Glutamatergic neuron (in vitro differentiated cells): ENCODE measurements at places on chromosomes 16 and 17.

DNA sequence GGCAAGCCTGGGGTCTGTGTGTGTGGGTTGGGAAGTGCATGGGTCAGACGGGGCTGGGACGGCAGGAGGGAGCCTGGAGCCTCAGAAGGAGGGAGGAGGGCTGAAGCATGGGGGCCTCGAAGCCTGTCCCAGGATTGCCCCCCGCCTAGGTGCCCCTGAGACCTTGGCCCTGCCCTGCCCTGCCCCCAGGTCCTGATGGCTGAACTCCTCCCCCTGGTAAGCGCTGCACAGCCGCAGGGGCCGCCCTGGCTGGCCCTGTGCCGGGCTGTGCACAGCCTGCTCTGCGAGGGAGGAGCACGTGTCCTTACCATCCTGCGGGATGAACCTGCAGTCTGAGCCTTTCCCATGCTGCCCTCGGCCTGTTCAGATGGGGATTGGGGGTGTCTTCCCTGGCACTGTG lies 4.4 kb downstream of the TEDC2 start:
- DNase-seq = no peak

- DNase-seq = no peak
These were observed 142.6 kb downstream of the STX8 start for GRCh38 chr17:9432934-9433421.

- DNase-seq = no peak
These were observed 33.8 kb upstream of the GHDC start for GRCh38 chr17:42227849-42228700.

DNA sequence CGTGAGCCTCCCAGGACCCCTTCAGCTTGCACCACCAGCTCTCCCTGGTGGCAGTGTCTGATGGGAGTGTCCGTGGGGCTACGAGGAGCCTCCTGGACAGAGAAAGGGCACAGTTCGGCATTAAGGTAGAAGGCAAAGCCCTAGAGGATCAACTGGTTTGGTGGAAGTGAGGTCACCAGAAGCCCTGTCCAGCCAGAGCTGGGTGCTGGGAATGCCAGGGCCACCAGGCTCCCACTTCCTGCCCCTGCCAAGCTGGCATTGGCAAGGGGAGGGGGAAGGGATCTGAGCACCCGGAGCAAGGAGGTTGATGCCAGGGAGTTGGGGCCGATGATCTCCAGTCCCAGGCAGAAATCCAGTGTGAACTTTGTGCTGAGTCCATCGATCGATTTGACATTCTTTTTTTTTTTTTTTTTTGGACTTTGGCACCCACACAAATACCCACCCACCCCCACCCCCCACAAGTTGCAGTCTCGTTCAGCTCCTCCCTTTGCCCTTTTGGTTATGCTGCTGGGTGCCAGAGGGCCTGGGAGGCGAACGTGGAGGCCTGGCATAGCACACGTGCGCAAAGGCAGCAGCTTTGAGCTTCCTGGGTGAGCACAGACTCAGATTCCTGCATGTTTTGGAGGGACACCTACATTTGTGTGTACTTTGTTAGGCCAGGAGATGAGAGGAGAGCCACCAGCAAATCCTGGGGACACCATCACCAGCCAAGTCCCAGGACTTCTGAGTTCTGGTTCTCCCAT lies 2.1 kb downstream of the NHERF1 start:
- DNase-seq = no peak

DNA sequence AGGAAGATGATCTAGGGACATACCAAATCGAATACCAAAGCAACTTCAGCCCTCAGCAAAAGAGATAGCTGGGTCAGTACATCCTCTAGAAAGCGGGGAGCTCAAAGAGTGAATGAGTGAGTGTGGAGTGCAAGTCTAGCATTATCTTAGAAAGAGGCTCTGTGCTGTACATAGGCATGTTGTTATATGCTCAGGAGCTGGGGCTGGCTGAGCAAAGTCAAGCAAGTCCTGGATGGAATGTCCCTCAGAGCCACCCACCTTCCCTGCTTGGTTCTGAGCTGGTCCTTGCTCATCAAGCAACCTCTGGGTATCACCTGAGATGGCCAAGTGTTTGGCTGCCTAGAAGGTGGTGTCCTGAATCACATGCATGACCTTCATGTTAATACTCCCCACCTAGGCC lies 4.9 kb upstream of the KLHL11 start:
- DNase-seq = no peak

GRCh38 chr17:50440172-50440837 lies 14.3 kb downstream of the ACSF2 start:
- DNase-seq = no peak

DNA sequence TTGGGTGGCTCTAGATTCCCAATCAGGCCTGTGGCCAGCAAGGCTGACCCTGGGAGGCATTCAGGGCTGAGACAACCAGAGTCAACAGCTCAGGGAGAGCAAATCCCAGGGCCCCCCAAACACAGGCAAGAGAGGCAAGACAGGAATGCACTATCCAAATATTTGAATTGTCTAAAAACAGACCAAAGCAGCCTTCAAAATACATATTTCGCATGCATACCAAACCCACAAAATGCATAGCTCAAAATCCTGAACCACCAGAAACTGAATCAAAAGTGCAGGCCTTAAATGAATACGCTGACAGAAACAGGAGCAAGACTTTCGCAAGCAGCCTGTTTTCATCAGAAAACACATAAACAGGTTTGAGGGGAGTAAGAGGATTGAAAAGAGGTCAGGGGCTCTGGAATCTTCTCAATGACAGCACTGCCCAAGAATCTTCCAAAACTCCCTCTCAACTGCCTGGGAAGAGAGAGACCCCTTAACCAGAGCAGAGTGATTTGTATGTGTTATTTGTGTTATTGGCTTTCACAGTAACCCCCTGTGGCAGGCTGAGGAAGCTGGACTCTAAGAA lies 213.6 kb upstream of the CDH5 start:
- no peak for DNase-seq

DNA sequence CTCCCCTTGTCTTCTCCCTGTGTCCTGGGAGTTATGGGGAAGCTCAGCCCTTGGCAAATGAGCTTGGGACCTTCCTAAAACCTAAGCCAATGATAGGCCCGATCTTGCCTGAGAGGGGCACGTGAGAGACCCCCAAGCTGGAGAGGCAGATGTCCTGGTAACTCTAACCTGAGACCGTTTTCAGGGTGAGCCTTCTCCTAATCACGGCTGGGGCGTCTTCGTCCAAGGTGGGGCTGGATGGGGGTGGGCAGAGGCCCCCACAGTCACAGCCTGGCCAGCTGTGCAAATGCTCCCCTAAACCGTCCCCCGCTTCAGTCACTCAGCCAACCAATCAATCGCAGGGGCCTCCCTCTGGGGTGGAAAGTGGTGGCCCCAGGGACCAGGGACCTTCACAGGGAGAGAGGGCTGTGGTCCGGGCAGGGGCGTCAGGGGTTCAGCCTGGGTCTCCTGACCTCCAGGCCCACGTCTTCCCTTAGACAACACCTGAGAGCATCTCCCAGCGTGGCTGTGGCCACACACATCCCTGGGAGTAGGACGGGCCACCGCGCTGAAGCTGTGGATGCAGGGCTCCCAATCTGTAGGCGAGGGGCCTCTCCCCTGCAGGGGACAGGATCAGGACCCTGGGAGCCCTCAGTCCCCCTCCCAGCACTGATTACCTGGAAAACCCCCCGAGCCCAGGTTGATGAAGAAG lies 30.6 kb downstream of the ACTG1 start:
- peak; percentile 21 for DNase-seq

GRCh38 chr17:77378318-77379064 lies 237.7 kb downstream of the SEC14L1 start:
- DNase-seq = no peak

DNA sequence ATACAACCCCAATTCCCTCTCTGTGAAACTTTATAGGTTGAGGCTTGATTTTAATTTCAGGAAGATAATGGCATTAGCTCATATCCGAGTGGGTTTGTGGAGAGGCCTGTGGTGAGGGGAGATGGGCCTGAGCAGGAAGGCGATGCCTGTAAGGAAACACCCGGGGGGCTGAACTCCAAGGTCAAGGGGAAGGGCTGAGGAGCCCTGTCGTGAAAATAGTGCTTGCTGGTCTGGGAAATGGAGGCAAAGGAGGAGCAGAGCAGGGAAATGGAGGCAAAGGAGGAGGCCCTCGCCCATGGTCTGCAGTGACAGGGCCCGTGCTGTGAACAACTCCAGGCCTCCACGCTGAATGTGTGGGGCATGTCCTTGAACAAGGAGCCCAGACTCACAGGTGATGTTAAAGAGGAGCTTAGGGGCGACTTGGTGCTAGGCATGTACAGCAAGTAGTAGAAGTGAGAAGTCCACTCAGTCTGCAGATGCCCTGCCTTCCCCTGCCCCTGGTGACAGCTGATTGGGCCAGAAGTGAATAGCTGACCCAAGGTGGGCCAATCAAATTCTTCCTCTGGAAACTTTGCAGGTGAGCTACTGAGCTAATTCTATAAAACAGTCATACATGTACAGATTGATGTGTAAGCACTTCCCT lies 38.1 kb downstream of the MRPS23 start:
- DNase-seq = no peak

GRCh38 chr16:13205352-13205751 lies 304.0 kb downstream of the SHISA9 start:
- no peak for DNase-seq

DNA sequence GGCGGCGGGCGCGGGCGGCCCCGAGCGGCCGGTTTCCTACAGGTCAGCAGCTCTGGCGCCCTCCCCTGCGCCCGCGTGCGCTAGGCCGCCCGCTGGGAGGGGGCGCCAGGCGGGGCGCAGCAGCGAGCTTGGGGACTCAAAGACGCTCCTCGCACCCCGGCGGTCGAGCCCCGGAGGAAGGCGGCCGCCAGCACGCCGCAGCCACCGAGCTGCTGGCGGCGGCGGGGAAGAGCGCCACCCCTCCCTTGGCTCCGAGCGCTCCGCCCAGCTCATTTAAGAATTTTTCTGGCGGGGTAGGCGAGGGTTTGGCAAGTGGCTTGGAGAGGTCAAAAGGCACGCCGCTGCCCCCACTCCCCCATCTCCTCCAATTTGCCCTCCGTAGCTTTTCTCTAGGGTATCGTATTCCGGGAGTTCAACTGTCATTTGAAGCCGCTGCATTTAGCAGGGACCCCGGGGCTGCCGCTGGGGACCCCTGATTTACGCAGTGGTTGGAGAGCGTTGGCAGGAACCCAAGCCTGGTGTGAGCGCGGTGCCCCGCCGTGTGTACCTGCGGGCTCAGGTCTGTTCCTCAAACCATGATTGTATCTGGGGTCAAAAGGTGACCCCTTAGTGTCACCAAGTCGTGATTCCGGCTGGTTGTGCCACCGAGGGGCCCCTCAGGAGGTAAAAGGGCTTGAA lies 59.5 kb upstream of the GSE1 start:
- no peak for DNase-seq

GRCh38 chr17:66520999-66521398 lies 218.6 kb downstream of the PRKCA start:
- DNase-seq = no peak

- no peak for DNase-seq
These were observed 507.1 kb downstream of the WWOX start for GRCh38 chr16:78606545-78606944.

DNA sequence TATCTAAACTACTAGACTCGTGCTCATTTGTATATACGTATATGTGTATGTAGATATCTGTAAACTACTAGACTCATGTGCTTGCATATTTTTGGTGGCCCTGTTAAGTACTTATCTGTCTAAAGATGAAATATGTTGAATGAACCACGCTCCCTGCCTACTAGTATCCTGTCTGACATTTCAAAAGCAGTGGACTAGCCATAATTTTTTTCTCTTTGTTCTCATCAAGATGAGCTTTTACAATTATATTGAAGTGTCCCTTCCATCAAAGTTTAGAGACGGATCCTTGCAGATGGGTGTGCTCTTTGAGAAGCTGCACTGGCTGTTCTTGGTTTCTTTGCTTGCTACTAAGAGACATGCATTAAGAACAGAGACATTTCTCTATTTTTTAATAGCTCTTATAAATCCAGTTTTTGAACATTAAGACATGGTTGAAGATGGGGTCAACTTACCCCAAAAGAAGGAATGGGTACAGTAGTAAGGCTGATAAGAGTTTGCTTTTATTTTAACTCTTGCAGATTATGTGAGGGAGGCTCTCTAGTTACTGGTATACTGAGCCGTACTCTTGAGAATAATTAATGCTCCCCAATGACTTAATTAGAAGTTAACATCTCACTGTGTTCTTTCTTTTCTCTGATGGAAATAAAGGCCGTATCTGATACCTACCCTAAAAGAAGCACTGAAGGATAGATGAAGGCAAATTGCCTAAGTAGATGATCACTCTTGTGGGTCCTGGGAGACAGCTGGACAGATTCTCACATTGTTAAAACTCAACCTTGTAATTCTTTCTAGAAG lies 3.4 kb downstream of the CNTNAP4 start:
- DNase-seq = no peak

DNA sequence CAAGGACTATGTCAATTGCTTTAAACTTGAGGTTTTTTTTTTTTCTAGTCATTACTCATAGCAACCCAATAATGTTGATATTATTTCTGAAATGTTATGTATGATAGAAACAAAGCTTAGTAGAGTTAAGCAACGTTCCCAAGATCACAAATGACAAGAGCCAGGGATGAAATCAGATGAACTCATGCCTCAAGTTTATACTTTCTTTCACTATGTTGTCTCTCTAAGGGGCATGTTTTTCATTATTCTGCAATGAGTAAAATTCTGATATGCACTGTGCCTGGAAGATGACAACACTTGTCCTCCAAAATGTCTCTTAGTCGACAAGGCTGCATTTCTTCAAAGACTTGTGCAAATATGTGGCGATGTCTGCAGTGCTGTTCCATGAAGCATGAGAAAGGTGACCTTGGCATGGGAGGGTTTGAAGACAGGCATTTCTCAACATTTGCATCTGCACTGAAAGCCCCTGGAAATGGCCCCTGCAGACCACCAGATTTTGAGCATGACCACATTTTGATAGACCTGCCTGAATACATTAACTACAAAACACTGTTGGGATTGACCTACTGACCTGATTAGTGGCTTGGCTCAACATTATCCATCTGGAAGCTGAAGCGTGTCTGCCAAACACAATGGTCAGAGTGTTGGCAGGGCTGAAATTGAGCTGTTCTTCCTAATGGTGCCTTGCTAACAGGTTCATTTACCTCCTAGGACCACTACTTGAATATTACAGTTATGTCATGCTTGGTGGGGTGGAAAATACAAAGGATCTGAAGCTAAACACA lies 1027.5 kb downstream of the CDH11 start:
- DNase-seq = no peak

DNA sequence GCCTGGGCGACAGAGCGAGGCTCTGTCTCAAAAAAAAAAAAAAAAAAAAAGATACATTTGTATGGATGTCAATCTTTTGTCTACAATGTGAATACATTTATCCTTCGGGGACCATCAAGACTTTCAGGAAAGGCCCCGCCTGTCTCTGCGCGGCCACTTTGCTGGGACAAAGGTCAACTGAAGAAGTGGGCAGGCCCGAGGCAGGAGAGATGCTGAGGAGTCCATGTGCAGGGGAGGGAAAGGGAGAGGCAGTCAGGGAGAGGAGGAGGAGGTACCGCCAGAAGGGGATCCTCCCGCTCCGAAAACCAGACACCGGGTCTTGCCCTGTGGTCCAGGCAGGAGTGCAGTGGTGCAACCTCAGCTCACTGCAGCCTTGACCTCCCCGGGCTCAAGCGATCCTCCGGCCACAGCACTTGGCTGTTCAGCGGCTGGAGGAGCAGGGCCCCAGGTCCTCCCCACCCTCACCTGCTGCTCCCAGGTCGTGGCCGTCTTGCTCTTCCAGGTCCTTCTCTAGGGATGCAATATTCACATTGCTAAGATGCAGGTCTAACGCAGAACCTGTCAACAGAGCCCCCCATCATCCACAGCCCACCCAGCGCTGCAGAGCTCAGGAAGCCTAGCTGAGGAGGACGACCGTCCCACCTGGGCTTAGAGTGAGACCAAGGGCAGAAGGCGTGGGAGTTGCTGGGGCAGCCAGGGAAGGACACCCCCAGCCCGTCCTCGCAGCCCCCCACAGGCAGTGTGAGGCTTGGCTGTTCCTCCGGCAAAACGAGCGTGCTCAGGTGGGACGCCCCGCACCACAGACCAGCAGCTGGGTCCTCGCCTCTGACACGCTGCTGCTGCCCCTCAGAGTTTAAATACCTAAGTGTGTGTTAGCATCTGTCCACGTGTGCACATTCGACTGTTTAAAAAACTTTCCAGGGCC lies 19.6 kb downstream of the GNPTG start:
- no peak for DNase-seq
